ENCODE measurements at places on chromosomes 6 and 20.

DNA sequence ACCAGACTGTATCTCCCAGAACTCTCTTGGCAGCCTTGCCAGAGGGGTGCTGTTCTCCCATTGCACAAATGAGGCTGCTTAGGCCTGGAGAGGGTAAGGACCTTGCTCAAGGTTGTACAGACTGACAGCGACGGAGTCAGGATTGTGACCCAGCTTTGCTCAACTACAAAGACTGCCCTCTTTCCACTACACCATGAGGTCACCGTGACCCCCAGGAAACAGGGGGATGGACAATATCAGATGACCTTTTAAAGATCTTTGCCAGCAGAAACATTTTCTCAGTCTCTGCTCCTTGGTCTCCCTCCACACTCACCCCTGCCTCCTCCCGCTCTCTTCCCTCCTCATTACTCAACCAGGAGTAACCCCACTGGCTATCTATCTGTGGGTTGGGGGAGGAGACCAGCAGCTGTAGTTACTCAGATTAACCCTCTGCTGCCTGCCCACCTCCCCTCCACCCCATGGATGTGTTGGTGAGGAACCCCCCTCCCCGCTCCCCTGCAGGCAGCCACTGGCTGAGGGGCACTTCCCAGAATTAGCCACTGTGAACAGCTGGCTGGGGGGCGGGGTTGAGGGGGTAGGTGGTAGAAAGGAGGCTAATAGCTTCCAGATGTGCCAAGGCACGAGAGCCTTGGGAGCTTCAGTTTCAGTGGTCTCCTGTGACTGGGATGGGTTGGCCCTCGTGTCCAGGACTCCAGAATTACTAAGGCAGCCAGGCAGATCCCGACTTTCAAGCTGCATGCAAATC lies 26.9 kb upstream of the MRPS18A start:
- no peak for DNase-seq

DNA sequence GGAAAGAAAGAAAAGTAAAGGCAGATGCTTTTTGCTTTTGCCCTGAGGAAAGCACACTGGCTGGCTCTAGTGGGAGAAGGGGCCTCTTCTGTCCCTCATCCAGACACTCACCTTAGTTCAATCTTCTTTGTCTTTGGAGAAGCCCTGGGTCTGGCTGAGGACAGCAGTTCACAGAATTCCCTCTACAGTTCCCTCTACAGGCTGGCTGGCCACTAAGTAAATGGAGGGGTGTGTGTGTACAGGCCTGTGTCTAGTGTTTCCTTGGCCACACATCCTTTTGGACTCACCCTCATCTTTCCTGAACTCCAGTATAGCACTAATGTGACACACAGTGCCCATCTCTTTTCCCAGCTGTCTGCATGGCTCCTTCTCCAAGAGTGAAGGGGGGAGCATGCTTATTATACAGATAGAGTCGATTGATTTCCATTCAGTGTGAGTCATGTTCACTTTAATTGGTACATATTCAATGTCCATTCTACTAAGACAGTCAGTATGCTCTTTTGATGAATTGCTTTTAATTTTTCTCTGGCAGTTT lies 26.0 kb upstream of the CLVS2 start:
- no peak for DNase-seq

DNA sequence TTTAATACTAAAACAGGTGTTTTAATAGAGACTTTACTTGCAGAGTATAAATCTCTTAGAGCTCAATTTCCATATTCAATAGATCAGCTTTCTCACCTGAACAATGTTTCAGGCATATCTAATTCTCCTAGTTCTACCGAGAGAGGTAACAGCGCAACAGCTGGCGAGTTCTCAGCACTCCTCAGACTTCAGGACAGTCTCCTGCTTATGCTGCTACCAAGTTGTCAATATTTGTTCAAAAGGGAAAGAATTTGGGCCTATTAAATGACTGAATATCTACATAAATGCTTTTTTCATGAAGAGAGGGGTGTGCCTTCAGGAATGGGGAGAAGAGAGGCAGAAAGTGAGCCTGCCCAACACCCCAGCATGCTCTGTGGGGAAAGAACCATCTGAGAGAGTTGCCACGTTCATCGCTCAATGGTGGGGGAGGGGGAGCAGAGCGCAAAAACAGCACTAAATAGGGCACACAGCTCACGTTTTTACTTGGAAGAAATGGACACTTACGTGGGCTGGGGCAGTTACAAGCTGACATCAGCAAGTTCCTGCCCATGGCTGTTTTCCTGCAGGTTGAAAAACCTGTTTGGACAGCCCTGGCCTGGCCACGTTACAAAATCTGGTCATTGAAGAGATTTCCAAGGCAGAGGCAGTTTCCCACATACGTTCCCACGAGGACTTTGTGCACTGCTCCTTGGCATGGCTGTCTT lies 38.0 kb downstream of the EZR start:
- no peak for DNase-seq

GRCh38 chr6:133546098-133546497 lies 304.9 kb downstream of the EYA4 start:
- DNase-seq = no peak

- DNase-seq = no peak
Measured at GRCh38 chr6:138988469-138988834, 399 bp upstream of the REPS1 start.

GRCh38 chr6:114467931-114468330 lies 125.1 kb upstream of the HS3ST5 start:
- DNase-seq = no peak

DNA sequence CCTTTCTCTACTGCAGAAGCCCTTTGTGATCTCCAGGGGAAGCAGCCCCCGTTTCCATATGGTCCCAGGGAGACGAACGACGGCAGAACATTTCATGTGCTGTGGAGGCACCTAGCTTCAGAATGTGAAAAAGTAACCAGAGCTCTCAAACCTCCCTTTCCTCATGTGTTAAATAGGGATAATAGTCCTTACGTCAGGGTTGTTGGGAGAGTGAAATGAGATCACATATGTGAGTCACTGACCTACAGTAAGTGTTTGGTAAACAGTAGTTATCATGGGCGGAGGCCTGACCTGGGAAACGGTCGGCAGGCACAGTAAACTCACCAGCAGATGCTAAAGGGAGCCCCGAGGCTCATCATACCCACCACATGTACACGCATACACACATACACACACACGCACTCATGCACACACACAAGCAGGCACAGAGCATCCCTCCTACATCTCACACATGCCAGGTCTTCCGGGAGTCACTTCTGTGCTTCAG lies 89.7 kb downstream of the LY86 start:
- no peak for DNase-seq

GRCh38 chr6:158024566-158025297 lies 43.1 kb downstream of the SYNJ2 start:
- DNase-seq = no peak

DNA sequence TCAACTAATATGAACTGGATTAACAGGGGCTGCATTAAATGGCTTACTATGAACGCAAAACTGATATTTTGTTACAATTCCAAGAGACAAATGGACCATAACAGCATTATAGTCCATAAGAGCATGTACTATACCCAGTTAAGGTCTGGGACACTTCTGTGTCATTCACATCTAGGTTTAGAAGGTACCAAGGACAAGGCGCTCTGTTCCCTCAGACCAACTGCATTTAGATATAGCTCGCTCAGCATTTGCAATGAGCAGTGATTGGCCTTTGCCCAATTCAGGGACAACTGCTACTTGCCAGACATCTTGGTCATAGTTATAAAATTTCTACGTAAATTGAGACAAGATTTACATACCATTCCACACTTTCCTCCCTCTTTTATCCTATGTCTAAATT lies 132.4 kb downstream of the HS3ST5 start:
- DNase-seq = no peak

DNA sequence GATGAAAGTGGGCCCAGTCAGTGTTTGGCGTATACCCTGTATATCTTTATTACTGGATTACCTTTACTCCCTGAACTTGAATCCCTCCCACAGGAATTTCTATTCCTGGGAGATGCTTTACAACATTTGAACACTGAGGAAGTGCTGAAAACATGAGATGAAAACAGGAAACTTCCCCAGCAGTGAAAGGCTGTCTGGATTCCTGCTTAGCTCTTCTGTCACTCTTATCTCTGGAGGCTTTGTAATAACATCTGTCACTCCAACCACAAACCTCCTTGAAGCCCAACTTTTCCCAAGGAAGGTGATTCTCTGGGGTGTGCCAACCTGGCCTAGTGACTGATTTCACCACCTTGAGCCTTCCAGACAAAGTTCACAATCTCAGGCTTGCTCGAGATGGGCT lies 264.5 kb upstream of the BMP2 start:
- DNase-seq = no peak

GRCh38 chr6:141261016-141261671 lies 871.6 kb upstream of the GJE1 start:
- no peak for DNase-seq

GRCh38 chr6:137853569-137854213 lies 13.4 kb upstream of the TNFAIP3 start:
- no peak for DNase-seq

- no peak for DNase-seq
Measured at GRCh38 chr6:128712898-128713297, 170.0 kb upstream of the LAMA2 start.

GRCh38 chr6:168374541-168375071 lies 55.0 kb upstream of the DACT2 start:
- DNase-seq = no peak

DNA sequence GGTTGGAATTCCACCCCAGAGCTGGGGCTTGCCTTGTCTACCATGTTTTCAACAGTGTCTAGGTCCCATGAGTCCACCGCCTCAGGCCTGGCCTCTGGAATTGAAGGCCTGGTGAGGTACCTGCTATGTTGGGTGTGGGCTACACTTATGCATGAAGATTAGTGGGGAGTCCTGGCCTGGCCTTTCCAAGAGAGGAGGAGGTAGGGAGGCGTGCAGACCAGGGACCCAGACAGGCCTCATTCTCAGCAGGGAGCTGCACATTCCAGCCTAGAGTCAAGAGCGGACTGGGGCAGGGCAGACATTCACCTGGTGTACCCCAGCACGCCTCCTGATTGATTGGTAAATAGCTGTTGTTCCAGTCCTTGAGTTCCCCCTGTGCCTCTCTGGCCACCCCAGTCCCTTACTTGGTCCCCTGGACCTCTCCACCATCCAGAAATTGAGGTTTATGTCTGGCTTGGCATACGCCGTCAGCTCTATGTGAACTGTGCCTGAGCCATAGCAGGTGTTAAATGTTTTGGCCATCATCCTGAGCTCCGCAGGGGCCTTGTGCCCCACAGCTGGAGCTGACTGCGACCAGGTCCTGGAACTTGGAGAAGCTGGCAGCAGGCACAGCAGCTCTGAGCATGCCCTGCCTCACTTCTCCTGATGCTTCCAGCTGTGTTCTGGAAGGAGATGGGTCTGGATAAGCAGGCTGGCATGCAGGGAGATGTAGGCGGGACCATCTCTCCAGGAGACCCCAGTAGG lies 8.2 kb upstream of the VEGFA start:
- DNase-seq = no peak

DNA sequence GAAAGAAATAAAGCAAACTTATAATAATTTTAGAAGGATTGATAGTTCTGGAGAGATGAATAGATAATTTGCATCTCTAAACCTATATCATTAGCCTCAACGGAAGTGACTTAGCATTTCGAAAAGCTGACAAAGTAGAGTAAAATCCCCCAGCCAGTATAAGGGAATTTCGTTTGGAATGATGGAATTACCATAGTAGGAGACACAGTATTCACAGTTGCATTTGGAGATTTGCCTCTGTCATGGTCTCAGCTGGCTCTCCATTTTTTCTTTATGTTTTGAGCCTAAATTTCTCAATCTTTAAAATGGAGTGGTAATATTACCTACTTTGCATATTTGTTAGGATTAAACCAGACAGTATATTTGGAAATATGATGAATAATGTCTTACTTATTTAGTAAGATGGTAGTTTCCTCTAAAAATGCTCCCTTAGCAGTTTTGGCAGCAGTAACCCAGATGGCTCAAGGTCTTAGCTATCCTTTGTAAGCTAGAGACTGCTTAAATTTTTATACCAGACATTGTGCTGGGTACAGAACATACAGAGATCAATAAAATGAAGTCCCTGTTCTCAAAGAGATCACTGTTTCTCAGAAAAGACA lies 58.2 kb downstream of the SMAP1 start:
- no peak for DNase-seq

GRCh38 chr20:17797161-17797560 lies 97.4 kb downstream of the BANF2 start:
- DNase-seq = no peak

- DNase-seq = no peak
Measured at GRCh38 chr6:87494761-87495422, 22.1 kb downstream of the SLC35A1 start.

DNA sequence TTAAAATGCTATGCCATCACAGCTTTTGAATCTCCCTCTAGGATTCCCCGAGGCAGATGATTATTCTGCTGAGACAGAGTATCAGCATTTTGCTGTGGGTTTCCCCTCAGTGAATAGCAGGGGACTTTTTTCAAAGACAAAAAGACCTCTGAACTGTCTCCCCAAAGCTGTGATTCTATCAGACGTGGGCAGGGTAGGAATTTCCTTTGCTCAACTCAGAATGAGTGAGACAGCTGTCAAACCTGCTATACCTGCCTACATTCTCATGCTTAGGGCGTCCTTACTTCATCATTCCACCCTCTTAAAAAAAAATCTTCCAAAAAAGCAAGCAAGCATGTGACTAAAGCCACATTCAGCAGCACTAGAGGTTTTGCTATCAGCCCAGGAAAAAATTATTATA lies 147.6 kb upstream of the FAM83B start:
- no peak for DNase-seq

DNA sequence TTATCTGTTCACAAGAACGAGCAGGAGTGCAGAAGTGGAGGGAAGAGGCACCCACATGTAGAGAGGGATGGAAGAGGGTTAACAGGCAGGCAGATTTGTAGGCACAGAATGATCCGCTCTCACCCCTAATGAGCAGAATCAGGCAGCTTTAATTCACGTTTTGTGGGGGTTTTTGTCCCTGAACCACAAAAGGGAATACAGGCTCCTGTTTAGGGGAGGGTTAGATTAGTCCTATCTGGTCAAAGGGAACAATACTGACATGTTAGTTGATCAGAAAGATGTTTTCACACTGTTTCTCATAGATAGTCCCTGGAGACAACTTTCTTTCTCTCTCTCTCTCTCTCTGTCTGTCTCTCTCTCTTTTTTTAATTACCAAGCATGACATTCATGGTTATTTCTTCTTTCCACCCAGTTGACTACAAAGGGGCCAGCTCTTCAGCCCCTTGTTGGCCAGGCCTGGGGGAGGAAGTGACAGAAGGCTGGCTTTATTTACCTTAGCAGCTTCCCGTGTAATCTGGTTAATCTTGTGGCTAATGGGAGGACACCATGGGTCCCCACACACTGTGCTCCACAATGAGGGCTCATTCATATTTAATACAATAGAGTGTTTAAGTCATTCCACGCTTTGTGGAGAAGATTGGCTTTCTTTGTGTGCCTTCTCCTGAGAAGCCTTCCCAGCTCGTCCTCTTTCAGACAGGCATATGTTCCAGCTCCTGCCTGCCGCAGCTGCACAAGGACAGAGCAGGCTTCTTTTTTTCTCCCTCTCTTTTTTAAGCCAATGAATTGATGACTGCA lies 958.8 kb downstream of the TFAP2A start:
- DNase-seq = no peak

- DNase-seq = no peak
Measured at GRCh38 chr6:38371881-38372280, 267.8 kb downstream of the BTBD9 start.
